H1 (cell line): ENCODE measurements at places on chromosomes 3 and 15.

- no peak for DNase-seq
Observed at GRCh38 chr3:105853801-105854432, 14.9 kb downstream of the CBLB start.

DNA sequence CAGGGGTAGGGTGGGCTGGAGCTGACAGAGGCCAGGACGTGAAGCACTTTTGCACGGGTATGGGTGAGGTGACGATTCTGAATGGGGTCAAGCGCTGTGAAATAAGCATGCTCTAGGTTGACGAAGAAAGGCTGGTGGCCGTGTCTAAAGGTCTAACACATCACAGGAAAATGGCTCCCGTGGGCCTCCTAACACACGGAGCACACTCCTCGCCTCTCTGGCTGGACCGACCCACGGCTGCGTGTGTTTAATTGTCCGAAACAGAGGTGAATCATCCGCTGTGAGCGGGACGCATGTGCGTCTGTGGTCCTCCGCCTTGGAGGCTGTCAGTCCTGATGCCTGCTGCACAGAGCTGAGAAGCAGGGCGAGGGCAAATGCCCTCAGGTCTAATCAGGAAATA is 130.6 kb downstream of the NSMCE3 start:
- no peak for DNase-seq

DNA sequence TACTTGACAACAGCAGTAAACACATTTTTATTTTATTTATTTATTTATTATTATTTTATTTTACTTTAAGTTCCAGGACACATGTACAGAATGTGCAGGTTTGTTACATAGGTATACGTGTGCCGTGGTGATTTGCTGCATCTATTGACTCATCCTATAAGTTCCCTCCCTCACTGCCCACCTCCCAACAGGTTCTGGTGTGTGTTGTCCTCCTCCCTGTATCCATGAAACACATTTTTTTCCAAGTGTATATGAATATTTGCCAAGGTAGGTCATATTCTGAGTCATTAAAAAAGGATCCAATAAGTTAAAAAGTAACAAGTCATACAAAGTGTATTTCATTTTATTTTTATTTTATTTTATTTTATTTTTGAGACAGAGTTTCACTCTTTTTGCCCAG is 567.3 kb upstream of the KCNMB2 start:
- DNase-seq = no peak

GRCh38 chr15:33675246-33675645 is 293.1 kb upstream of the CHRM5 start:
- no peak for DNase-seq

DNA sequence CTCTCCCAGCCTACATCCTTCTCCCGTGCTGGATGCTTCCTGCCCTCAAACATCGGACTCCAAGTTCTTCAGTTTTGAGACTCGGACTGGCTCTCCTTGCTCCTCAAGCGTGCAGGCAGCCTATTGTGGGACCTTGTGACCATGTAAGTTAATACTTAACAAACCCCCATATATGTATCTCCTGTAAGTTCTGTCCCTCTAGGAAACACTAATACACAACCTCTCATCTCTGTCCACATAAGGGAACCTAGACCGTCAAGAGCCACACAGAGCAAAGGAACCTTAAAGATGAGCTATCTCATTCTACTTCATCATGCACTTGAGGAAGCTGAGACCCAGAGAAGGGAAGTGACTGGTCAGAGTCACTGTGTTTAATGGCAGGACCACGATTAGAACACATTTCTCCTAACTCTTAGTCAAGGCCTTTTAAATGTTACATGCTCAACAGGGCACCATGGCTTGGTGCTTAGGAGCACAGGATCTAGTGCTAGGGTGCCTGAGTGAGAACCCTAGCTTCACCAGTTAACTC is 50.3 kb downstream of the NPTN start:
- no peak for DNase-seq

- DNase-seq = no peak
Observed at GRCh38 chr3:186483611-186484340, 60.4 kb downstream of the CRYGS start.

DNA sequence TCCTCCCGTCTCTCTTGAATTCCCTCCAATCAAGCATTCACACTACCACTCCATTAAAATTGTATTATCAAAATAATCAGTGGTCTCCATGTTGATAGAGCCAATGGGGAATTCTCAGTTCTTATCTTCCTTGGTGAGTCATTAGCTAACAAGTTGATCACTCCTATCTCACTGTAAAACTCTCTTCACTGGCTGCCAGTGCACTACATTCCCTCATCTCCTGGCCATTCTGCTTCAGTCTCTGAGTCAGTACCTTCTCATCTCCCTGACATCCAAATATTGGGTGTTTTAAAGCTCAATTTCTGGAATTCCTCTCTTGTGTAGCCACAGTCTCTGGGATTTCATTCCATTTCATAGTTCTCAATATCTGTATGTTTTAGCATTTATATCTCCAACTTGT is 175.2 kb downstream of the ALDH1A2 start:
- DNase-seq = no peak

- DNase-seq = no peak
Observed at GRCh38 chr3:72067721-72068120, 282.8 kb upstream of the PROK2 start.

DNA sequence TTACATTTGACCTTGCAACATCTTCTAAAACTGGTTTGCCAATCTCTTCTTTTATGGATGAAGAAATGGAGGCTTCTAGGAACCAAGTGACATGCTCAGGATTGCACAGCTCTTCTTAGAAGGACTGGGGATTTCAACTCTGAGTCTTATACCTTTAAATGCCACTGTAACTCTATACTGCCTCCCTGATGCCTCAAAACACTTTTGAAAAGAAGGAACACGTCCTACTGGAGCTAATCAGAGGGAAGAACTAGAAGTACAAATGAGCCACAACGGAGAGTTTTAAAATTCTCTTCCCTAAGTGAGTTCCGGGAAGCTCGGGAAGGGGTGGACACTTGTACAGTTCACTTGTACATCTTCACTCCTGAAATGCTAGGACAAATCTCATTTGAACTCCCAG is 949 bp upstream of the MITF start:
- DNase-seq = no peak

DNA sequence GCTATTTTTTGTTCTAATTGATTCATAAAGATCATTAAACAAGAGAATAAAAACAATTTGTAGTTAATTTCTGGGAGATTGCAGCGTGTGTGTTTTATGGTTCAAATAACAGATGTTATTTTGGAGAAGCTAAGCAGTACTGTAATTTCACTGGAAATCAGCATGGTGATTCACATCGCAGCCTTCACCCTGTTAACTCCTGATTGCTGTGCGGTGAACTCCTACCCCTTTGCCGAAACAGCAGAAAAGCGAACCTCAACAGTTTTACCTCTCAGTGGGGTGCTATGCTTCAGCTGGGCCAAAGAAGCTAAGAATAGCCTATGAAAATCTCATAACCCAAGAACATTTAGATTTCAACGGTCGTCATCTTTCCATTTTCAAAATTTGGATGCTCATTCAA is 441.5 kb upstream of the RARB start:
- DNase-seq = no peak

- no peak for DNase-seq
Observed at GRCh38 chr15:46242935-46243334, 608.1 kb downstream of the SQOR start.

DNA sequence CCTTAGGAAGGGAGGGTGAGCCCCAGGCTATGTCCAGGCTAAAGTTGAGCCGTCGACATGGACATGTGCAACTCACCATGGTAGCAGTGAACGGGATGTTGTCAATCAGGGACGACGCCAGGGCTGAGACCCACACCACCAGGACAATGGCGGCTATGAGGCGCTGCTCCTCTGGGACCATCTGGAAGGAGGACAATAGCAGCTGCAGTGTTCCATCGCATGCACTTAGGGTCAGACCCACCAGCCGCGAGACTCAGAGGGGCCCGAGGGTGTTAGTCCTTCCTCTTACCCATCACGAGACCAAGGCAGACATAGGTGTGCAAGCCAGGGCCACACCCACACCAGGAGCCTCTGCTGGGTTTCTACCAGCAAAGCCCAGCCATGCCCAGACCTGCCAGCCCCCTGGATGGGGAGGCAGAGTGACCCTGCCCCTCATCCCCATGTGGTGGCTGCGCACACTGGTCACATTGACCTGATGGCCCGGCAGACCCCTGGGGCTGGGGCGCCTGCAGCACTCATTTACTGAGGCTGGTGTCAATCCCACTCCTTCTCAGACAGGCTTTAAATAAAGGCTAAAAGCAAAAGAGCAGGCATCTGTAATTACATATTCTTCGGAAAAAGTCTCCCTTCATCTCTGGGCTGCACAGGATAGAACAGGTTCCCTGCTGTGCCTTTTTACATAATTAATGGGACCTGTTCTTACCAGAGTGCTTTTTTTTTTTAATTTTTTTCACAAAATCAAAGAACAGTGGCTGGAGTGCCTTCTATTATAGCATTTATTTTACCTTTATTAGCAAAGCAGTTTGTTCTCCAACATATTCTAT is 227.8 kb downstream of the OCA2 start:
- no peak for DNase-seq

DNA sequence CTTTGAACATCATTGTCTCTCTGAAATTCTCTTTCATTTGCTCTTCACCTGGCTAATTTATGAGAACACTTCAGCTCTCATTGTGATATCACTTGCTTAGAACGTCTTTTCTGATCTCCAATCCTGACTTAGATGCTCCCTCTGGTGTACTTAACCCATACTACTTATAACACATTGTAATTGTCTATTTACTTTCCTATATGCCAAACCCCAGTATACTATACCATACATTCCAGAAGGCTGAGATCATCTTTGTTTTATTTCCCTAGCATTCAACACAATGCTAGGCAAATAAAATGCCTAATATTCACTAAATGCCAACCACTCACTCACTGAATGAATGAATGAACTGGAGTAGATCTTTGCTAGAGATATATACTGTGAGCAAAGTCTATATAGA is 27.0 kb upstream of the PEX5L start:
- no peak for DNase-seq

- no peak for DNase-seq
Observed at GRCh38 chr3:104510131-104510849, 856.4 kb upstream of the ALCAM start.

DNA sequence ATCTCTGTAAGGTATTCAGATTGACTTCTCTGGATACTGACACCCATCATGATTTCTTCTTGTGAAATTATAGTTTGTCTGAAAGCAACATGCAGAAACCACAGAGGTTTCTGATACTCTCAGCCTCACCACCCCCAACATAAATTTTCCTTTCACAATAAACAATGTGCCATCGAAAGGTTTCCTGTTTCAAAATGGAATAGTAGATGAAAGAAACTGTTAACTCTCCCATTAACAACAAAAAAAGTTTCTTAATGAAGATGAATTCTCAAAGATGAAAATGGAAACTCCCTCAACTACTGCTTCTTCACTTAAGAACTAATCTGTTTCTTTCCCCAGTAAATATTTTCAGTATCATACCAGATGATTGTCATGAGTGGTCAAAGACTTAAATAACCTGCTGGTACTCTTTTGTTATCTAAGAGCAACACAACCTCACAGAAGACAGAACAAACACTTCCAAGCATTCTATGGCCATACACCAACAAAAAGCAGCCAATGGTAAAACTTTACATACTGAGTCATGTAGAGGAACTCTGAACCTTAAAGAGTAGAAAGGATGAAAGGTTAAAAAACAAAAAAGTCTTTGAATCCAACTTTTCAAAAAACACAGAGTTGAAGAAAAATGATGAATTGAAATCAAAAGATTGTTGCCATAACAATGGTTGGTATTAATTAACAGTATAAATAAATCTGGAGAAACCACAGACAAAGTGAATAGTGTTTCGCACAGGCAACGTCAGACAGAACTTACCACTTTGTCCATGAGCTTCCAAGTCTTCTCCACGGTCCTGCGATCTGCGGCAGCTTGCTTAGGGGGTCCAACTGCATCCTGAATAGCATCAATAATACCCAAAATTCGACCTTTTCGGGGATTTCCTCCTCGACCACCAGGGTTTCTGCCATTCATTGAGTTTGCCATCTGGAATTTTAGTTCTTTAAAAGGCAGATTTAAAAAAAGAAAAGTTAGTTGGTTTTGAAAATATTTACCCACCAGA is 1.9 kb downstream of the CBLB start:
- DNase-seq = no peak

DNA sequence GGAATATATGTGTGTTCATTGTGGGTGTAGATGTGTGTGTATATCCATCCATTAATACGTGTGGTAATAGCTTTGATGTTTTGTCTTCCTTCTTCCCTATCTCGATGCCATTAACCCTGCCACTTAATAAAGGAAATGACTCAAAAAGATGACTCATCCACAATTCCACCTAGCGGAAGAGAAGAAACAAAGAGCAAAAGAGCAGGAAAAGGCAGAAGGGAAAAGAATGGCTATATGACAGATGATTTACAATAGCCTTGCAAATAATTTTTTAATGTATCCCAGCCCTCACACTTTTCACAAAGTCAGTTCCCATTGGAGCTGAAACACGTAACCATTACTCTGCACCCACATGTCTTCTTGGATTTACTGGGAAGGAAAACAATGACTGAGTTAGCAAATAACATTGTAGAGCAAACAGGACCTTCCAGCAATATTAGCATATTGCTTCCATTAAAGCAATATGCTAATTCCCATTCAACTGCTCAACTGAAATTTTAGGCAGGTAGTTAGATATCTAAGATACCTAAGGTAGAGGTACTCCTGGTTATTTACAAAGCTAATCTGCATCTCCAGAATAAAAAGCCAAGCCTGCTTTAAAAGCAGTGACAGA is 197.2 kb downstream of the KCNAB1 start:
- DNase-seq = no peak

DNA sequence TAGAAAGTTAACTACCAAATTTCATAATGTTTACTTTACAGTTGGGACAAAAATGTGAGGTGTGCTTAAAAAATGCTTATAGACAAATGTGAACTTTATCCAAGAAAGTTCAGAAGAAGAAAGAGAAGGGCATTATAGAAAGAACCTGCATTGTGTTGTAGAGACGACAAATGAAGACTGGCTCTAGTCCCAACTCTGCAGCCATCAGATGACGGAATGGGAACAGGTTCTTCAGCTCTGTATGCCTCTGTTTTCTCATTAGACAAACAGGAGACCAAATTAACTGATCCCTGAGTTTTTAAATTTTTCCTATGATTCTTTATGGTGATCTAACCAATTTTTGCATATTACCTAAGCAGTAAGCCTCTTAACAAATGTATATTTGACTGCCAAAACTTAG is 49.2 kb downstream of the PDZRN3 start:
- DNase-seq = no peak

- no peak for DNase-seq
Observed at GRCh38 chr3:32305361-32305876, 66.9 kb downstream of the CMTM8 start.

DNA sequence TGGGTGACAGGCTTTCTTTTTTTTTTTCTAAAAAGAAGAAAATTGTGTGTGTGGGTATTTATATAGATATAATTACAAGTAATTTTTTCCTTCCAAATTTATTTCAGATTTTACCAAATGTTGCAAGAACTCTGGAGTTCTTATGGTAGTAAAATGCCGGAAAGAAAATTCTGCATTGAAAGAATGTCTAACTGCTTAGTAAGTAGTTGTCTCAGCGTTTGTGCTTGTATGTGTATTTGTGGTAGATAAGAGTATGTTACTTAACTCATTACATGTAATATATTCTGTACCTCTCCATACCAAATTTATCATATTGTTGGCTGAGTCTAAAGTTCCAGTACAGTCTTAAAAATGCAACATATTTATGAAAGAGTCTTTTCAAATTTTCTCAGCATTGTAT is 32.3 kb upstream of the ZCWPW2 start:
- no peak for DNase-seq
